ENCODE measurements at places on chromosomes 11 and 22. TPM values are rescaled to one million over a fixed set of nuclear protein-coding genes. Genes with fewer than 3 reads are reported as not detected.
A peak's percentile ranks its signal among the peaks of the same experiment; 100 is the strongest.

DNA sequence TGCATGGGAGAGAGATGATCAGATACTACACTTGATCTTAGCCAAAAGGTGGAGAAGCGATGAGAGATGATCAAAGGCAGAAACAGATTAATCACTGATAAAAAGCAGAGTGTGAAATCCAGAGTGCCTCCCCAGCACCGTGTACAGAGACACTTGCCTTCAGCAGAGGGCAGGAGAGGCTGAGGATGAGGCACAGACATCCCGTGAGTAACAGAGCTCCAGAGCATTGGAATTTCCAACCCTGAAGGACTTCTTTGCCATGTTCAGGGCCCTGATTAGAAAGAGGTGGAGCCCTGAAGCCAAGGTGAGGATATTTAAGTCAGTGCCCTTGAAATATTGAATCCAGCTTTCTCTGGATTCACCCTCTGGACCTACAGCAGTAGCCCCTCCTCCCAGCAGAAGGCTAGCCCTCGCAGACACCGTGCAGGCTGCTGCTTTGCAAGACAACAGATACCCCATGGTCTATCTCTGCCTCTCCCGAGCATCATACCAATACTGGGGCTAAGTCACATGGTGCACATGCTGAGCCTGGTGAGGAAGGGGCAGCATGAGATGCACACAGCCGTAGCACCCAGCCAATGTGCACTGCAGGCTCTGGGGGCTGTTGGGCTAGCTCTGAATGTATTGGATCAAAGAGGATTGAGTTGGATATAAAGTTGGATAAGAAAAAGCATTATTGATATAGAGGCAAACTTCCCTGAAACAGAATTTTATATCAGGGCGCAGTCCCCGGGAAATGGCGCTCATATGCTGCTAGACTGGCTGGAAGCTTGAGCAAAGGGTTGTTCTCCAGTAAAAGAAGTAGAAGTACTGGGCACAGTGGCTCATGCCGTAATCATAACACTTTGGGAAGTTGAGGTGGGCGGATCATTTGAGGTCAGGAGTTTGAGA, 200.3 kb upstream of the B3GAT1 start:
- DNase-seq, result no peak

Gene SCGB1A1
- not detected for polyA plus RNA-seq

GRCh38 chr11:86140334-86140990, 71.6 kb upstream of the PICALM start:
- no peak for DNase-seq

DNA sequence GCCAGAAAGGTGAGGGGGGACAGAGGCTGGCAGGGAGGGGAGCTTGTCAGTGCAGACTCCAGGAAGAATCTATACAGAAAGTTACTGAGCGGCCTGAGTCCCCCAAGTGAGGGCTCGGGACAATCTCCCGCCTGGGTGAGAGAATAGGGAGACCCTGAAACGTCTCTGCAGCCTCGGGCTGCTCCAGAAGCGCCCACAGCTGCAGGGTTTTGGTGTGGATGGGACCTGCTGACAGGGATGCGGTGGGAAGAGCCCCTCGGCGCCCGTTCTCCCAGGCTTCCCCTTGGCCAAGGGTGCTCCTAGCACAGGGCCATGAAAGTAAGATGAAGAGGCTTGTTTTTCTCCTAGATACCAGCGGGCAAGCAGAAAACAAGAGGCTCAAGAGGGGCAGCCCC, 743 bp upstream of the RCE1 start:
- no peak for DNase-seq

DNA sequence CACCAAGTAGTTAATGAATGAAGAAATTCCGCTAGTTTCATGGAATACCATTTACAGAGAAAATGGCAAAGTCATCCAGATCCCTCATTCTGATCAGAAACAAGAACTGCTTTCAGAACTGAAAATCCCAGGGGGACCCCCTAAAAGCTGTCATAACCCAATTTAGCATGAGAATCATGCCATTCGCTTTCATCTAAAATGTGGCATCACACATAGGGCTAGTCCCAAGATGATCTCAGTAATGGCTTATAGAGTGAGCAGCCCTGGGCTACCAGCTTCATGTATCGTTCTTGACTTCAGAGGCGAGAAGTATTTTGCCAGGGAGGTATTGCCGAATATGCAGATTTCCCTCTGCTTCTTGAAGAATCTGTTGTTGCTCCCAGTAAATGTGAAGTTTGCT, 134.0 kb downstream of the TTC17 start:
- DNase-seq, result no peak

DNA sequence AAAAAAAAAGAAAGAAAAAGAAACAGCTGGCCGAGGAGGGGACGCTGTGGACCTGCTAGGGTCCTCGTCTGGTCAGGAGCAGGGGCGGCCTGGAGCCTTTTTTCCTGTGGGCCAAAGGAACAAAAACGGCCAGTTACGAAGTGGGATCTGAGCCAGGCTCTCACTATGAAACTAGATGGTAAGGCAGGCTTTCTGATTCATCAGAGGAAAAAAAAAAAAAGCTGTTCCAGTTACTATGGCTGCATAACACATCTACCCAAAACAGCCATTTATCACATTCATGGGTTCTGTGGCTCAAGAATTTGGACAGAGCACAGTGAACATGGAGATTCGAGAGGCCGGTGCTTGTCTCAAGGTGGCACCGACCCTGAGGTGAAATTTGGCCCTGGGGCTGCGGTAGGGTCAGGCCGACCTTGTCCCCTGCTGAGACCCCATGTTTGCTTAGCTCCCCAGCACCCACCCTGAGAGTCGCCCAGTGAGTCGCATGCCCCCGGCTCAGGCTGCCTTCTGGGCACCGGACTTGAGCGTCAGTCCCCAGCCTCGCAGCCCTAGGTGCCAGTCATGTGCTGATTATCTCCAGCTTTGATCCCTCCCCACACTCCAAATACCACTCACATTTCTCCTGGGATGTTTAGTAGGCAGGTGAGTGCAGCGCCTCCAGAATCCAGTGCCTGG, 34.2 kb downstream of the MRGPRD start:
- DNase-seq, result peak; percentile 81

Gene FZD4
- 31.1 TPM for polyA plus RNA-seq

Gene SLC22A8
- polyA plus RNA-seq, result not detected

- DNase-seq, result peak; percentile 77
Observed at GRCh38 chr22:30422481-30423300, 2.9 kb upstream of the MTFP1 start.

GRCh38 chr11:92769112-92769511, 200.3 kb upstream of the MTNR1B start:
- no peak for DNase-seq

DNA sequence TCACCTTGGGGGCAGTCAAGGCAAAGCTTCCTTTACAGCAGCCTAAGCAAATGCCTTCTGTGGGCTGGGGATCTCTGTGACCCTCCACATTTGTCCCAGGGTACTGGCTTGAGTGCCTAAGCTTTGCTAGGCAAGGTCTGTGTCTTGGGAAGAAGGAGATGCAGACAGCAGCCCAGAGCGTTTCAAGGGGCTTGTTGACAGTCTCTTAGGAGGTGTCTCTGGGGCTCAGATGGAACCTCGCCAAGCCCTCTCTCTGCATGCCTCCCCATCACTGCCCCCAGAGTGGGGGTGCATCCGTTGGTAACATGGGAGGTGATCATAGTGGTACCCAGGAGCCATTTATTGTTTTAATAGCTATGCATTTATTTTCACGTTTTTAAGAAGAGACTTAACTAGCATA, 29.1 kb upstream of the TMPRSS4 start:
- DNase-seq, result no peak

GRCh38 chr11:66639066-66639813, 737 bp downstream of the RBM4 start:
- DNase-seq, result peak; percentile 75

Gene RANGAP1
- 33.4 TPM for polyA plus RNA-seq

Gene HEPN1
- polyA plus RNA-seq, result not detected

- DNase-seq, result no peak
Observed at GRCh38 chr11:50098186-50098725, 65.6 kb downstream of the OR4C45 start.

GRCh38 chr11:56522008-56522407, 21.0 kb downstream of the OR5M11 start:
- no peak for DNase-seq

- peak; percentile 67 for DNase-seq
Observed at GRCh38 chr22:50293441-50294318, 13.8 kb downstream of the PLXNB2 start.

DNA sequence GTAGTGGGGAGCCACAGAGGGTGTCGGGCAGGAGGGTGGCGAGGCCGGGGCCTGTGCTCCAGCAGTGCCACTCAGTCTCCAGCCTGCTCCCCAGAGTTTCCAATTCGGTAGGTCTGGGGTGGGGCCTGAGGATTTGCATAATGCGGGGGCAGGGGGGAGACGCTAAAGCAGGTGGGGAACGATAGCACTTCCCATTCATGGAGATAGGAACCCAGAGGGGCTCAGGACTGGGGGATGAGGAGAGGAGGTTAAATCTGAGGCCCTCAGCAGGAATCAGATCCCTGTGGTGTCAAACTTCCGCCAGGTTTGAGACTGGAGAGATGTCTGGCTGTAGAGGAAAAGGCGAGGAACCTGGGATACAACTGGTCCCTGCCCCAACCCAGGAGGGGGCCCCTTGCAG, 29.8 kb downstream of the WNT11 start:
- DNase-seq, result no peak

DNA sequence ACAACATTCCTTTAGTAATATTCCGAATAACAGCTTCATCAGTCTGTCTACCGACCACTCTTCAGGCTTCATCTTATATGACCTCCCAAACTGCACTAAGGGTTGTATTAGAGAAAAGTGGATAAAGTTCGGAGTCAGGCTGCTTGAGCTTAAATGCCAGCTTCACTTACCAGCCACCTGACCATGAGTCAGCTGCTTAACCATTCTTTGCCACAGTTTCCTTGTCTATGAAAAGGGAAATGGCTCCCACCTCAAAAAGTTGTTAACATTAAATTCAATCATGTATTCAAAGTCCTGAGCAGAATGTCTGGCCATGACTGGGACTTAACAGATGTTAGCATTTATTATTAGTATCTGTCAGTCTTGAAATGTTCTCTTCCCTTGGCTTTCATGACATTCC, 20.9 kb downstream of the LIMK2 start:
- no peak for DNase-seq

GRCh38 chr11:70742553-70743291, 344.4 kb downstream of the CTTN start:
- DNase-seq, result no peak

Gene BEST1
- 3.8 TPM for polyA plus RNA-seq

DNA sequence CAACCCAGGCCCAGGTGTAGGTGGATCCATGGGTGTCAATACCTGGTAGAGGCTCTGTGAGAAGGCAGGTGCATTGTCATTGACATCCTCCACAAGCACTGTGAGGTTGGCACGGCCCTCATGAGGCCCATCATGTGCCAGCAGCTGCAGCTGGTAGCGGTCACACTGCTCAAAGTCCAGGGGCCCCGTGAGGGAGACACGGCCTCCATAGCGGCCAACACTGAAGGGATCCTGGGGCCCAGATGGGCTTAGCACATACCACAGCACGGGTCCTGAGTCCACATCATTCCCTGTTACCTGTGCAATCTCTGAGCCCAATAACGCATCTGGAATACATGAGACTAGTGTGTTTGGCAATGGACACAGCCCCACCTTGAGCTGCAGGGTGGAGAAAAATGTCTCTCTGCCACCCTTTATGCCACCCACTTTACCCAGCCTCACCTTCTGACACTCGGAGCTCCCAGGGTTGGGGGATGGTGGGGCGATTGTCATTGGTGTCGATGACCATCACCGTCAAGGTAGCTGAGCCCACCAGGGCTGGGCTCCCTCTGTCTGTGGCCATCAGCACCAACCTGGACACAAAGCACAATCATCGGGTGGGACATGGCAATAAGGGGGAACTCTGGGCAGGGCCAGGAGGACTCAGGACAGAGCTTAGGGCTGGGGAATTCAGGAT, 6.1 kb upstream of the TPP1 start:
- DNase-seq, result peak; percentile 12

Gene UBE2L6
- 22.7 TPM for polyA plus RNA-seq

Gene PHF21B
- polyA plus RNA-seq, result 0.44 TPM

Gene TRPC6
- 11.3 TPM for polyA plus RNA-seq

Gene SOX10
- polyA plus RNA-seq, result 10.1 TPM

DNA sequence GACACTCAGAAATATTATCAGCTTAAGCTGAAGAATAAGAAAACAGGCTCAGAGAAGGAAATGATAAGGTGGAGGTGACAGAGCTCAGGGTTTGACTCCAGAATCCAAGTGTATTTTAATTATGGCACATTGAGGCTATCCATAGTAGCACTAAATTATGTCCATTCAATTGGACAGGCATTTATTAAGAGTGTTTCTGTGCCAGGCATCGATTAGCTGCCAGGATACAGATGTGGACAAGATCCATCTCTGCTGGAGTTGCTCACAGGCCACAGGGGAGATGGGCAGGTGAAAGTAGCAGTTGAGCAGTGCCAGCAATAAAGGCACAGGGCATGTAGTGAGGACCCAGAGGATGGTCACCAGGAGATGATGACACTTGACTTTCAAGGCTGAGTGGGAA, 592.5 kb downstream of the INSC start:
- no peak for DNase-seq

Gene MOV10L1
- 0.39 TPM for polyA plus RNA-seq

Gene TRIM51
- polyA plus RNA-seq, result not detected

DNA sequence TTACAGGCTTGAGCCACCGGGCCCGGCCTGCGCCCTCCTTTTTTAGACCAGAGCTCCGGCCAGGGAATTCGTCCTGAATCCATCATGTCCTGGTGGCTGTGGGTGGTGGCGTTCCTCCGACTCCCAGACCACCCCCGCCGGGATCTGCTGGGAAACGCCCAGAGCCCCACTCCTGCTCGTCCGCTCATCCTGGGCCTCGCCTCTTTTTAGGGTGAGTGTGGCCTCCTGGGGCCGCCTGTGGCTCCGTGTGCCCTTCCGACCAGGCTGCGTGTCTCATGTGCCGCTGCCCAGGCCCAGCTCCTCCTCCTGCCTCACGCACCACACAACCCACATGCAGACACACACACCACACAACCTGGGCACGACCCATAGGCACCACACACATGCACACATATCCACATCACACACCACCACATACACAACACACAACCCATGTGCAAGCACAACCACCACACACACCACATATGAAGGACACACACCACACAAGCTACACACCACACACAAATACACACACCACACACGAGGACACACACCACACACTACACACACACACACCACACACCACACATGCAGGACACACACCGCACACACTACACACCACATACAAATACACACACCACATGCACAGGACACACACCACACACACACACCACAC, 946.2 kb downstream of the BRD1 start:
- no peak for DNase-seq

- DNase-seq, result peak; percentile 90
Observed at GRCh38 chr11:12914400-12914912, 94.7 kb upstream of the RASSF10 start.

- no peak for DNase-seq
Observed at GRCh38 chr11:61577383-61578118, 3.3 kb downstream of the SYT7 start.

Gene LYVE1
- polyA plus RNA-seq, result 76.9 TPM

Gene KCNJ5
- 0.81 TPM for polyA plus RNA-seq

- peak; percentile 92 for DNase-seq
Observed at GRCh38 chr22:42180349-42180842, 49.8 kb upstream of the CYP2D6 start.

GRCh38 chr11:7548659-7549274, 35.0 kb downstream of the PPFIBP2 start:
- DNase-seq, result no peak
